ENCODE measurements at places on chromosomes 12 and 14.

DNA sequence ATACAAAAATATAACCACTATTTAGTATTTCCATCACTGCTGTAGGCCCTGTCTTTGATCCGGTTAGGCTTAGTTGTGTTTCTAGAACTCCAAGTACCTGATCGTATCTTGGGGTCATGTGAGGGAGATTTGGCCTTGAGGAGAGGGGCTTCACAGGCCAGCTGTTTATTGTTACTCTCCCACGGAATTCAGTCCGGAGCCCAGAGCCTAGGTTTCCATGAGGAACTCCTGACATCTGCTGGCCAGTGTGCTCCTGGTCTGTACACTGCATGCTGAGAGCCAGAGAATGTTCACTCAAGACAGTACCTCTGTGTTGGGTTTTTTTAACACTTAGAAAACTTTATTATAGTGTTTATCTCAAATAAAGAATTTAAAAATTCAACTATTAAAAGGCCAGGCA is 341.0 kb upstream of the TMEM132C start:
- DNase-seq, result no peak

DNA sequence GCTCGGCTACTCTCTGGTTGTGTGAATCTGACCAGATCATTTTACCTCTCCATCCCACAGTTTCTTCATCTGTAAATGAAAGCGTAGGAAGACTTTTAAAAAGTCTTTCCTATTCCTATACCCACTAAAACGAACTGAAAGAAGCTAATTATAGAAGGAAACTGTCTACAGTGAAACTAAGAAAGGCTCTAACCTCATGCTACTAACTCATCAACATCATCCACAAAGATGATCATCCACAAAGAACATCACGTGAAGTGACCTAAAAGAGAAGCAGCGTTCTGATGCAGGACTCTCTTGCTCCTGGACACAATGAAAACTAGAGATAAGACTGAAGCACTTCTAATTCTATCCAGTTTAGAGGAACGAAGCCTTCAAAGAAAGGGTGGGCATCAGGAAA is 58.5 kb upstream of the OSBPL8 start:
- no peak for DNase-seq

GRCh38 chr12:48388938-48389337 is 38.2 kb upstream of the ZNF641 start:
- no peak for DNase-seq

DNA sequence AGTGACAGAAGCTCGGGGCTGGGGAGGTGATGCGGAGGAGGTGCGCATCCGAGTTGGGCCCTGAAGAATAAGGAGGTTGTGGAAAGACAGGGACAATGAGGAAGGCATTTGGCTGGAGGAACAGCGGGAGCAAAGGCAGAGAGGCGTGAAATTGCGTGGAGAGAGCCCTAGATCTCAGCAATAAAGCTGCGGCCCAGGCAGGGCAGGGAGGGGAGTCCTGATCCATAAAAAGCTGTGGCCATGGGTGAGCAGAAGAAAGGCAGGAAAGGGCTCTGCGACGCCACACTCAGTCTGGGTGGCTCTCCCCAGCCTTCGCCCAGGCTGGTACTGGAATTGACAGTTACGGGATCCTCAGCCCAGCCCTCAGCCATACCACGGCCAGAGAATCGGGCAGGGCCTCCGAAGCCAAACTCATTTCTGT is 2.2 kb downstream of the FIGNL2 start:
- no peak for DNase-seq

- no peak for DNase-seq
These were observed 160.8 kb upstream of the GZMB start for GRCh38 chr14:24794644-24795305.

DNA sequence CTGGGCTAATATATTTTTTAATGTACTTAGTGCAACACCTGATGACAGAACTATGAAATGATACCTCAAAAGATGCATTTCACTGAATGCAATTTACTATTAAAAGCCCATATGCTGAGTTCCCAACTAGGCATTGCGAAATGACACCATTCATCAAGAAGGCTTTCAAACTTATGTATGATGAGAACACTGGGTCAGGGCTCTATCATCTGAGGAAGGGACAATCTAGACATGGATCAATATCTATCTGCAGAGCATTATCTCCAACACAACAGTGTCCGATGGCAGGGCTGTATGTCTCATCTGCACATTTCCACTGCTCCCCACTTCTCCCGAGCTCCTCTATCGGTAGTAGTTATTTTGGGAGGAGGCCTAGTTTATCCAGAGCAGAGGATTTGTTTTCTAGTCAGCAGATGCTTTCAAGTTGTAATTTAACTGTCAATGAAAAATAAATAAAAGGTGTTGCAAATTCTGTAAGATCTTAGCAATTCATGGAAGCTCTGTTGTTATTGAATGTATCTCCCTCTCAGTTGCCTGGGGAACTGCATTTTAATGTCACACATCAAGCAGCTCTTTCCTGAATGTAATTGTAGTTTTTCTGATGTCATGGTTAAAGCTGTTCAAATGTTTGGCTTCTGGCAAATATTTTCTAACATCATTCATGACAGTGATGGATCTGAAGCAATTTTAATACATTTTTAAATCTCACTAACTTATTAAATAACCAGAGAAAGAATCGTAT is 7.4 kb upstream of the GCH1 start:
- DNase-seq, result no peak

DNA sequence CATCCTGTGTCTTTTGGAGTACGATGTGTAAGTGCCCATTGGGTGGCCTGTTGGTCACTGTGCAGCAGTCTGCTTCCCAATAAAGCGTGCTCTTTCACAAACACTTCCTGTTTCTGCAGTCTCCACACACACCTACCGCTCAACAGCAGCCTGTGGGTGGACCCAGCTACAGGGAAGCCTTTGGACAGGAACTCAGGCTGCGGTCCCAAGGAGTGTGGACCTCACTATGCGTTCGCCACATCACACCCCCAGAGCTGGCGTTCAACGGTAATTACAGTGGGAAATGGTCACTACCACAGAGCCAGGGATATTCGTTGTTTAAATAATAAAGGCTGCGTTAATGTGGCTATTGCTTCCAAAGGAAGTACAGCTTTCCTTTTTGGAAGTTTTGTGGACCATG is 16.2 kb downstream of the PSMC1 start:
- DNase-seq, result no peak

GRCh38 chr12:53498235-53498630 is 1.0 kb downstream of the MAP3K12 start:
- DNase-seq, result no peak

GRCh38 chr14:101464984-101465794 is 96.1 kb upstream of the DIO3 start:
- DNase-seq, result no peak

DNA sequence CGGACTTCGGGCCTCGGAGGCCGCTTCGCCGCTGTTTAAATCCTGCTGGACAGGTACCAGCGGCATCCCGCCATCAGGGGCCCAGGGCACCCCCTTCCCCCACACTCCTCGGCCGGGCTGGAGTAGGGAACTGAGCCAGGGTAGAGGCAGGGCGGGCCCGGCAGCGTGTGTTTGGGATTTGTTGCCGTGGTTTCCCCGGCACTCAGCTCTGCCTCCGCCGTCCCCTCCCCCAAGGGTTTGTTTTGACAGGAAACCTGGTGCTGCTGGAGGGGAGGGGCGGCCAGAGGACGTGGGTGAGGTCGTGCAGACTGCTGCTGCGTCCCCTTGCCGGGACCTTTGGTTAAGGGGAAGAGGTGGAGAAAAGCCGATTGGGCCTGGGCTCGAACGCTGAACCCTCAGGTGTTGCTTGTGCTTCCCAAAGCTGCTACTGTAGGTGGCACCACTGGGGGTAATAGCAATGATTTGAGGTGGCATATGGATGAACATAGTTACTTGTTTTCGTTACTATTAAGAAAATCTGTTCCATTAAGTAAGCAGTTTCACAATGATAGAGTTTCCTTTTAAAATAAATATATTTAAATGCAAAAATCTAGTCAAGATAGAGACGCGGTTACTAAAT is 778 bp downstream of the TCP11L2 start:
- peak; percentile 37 for DNase-seq

DNA sequence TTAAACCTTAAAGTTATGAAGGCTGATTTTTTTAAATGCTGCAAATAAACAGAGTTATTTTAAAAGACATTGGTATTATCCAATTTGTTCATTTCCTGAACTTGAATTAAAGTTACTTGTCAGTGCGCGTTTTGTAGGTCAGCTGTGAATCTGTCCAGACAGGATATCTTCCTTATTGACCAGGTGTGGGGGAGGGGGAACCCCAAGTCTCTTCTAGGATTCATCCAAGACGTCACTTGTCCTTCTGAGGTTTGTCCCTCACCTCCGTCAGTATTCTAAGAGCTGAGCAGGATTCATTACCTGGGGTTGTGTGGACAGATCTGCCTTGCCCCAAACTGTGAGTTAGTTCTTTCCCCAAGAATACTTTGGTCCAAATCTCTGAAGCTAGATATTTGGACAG is 8.8 kb upstream of the PRIMA1 start:
- no peak for DNase-seq

GRCh38 chr12:132812631-132813305 is 15.9 kb downstream of the GOLGA3 start:
- no peak for DNase-seq

GRCh38 chr12:26702741-26703140 is 130.3 kb downstream of the ITPR2 start:
- no peak for DNase-seq

DNA sequence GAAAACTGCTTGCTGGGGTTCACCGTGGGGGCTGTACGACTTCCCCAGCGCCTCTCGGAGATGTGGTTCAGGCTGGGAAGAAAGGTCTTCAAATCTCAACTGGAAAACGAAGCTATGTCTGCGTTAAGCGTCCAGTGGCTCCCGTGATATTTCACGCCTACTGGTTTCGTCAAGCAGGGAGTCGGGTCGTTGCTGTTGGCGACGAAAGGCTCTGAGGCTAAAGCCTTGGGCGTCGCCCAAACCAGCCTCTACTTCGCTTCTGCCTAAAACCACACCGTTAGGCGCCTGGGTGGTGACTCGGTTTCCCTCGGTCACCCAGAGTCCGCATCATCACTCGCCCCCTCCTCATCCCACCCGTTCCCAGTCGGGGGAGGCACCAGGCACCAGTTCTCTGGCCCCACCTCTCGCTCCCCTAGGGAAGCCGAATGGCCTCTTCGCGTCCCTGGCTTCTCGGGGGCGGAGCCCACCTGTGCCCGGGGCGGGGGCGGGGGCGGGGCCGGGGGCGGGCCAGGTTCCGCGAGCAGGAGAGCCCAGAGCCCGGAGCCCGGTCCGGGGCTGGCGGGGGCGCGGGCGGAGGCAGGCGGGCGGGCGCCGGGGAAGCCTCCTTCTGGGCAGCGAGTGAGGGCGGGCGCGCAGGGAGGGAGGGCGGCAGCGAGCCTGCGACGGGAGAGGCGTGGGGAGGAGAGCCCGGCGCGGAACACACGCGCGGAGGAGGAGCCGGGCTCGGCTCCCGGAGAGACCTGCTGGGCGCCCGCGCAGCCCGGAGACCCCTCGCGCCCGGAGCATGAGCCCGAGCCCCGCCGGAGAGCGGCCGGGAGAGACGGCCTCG is at the start of gene B4GALNT3:
Gene B4GALNT3, plus strand, starts transcription at position 510 of the 829 bp plus-strand sequence. CDS start 438 bp downstream, outside the sequence.
- DNase-seq, result no peak

DNA sequence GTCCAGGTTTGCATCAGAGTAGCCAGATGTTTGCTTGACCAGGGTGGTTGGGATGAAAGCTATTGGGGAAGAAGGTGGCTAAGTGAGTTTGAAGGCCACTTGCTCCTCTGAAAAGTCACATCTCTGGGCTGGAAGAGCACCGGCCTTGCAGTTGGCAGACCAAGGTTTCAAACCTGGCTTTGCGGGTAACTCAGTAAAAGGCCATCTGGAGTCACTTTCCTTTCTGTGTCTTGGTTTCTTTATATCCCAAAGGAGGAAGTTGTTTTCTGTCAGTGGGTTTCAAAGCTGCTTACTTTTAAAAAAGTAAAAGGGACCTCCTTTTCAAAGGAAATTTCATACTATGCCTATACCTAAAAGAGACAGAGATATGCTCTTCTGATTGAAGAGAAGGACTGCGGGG is 26.2 kb upstream of the CMA1 start:
- DNase-seq, result no peak

- peak; percentile 19 for DNase-seq
These were observed 24.9 kb downstream of the DGLUCY start for GRCh38 chr14:91138511-91139359.

GRCh38 chr14:64732536-64733120 is 28.4 kb downstream of the PLEKHG3 start:
- DNase-seq, result no peak

- no peak for DNase-seq
These were observed 458.8 kb downstream of the TMEM117 start for GRCh38 chr12:44294649-44295048.

DNA sequence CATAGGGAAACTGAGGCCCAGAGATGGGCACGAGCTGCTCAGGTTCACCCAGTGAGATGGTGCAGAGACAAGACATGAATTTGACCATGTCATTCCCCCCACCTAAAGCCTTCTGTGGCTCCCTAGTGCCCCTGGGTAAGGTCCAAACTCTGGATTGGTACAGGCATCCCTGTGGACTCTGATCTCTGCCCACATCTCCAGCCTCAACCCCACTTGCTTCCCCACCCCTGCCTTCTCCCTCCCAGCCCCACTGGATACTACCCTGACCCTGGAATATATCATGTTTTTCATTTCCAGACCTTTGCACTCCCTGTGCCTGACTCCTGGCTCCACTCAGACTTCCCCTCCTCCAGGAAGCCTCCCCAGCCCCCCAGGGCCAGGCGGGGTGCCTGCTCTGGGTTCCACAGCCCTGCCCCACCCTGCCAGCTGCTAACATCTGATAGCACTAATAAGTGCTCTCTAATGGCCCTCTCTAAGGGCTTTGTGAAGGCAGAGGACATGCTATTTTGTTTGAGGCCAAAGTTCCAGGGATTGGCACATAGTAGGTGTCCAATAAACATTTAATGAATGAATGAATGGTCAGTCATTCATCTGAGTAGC is 1.1 kb upstream of the SDSL start:
- no peak for DNase-seq

DNA sequence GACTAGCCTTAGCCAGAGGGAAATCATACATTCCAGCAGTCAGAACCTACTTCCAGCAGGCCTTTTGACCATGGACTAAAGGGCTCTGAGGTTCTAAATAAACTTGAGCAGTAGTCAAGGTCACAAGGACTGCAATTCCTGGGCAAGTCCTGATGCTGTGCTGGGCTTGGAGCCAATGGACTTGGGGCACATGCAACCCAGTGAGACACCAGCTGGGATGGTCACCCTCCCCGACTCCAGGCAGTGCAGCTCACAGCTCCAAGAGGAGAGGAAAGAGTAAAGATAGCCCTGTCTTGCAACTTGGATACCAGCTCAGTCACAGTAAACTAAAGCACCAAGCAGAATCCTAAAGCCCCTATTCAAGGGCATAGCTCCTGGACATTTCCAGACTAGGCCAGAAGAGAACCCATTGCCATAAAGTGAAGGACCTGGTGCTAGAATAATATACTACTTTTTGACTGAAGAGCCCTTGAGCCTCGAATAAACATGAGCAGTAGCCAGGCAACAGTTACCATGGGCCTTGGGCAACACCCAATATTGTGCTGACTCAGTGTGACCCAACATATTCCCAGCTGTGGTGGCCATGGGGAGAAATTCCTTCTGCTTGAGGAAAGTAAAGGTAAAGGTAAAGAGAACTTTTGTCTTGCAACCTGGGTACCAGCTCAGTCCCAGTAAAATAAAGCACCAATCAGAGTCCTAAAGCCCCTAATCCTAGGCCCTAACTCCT is 226.2 kb upstream of the CLEC14A start:
- no peak for DNase-seq

Data from stimulated activated CD4-positive, alpha-beta T cell treated with anti-CD3 and anti-CD28 coated beads, Interleukin-1b, Interleukin-23, amount 100 ng/mL, for 1 hour (primary cell).